ENCODE measurements at places on chromosomes 6 and 20. TPM values are rescaled to one million over a fixed set of nuclear protein-coding genes. Genes with fewer than 3 reads are reported as not detected.

DNA sequence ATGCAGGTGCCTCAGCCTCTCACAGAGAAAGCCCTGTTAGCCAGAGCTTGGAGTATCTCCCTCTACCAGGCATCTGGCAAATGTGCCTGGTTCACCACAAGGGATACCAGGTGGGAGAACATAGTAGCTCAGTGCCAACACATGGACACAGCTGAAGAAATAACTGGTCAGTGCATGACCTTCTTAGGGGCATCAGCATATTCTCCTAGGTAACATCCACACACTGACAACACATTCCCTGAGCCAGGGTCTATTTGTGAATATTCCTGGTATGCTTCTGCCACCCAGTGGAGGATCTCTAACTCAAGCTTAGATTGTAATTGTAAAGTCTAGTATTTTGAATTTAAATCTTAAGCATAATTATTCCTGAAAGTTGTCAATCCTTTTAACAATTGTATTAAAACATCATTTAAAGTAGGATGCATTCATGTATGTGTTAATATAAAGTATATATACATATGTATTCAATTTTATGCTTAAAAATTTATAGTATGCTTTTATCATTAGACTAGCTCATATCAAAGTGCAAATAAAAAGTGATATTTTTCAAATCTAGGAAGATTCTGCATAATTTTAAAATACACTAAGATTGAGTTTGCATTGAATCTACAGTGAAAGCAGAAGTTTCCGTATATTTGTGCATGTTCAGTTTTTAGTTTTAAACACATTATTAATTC, 45.3 kb upstream of the COL21A1 start:
- no peak for DNase-seq

DNA sequence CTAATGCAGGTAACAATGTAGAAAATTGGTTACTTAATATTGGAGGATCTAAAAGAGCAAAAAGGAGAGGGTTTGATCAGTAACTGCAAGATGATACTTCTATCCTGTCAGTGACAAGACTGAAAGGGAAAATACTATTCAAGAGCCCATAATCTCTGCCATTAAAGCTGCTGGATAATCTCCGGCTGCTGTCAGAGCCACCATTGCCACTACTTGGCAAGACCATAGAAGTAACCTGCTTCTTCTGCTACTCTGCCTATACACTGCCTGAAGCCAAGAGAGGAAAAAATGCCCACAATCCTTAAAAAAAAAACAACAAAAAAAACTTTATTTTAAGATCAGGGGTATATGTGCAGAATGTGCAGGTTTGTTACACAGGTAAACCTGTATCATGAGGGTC, 386.5 kb upstream of the ID4 start:
- no peak for DNase-seq

GRCh38 chr6:157552081-157552747, 171.2 kb downstream of the ZDHHC14 start:
- DNase-seq = no peak

LRRC73 gene
- total RNA-seq = 0.76 TPM

ELOVL2 gene
- 0.12 TPM for total RNA-seq

DNAH8 gene
- 0.03 TPM for total RNA-seq

- no peak for DNase-seq
Observed at GRCh38 chr6:19333936-19334335, 503.2 kb upstream of the ID4 start.

LY6G6D gene
- total RNA-seq = not detected

DNA sequence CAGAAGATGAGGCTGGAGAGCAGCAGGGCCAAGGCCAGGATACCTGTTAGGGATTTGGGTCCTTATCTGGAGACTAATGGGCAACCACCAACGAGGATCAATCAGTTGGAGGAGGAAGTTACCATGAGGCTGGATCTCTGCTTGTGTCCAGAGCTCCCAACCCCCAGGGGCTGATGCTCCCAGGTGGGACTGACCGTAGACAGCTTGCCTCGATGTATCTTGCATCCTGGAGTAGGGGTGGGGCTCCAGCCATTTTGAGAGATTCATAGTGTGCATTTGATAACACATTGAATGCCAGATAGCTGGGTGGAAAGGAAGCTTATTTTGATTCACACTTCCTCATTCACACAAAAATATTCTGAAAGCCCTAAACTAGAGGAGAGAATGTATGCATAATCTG, 4.6 kb upstream of the RFPL4B start:
- no peak for DNase-seq

DNA sequence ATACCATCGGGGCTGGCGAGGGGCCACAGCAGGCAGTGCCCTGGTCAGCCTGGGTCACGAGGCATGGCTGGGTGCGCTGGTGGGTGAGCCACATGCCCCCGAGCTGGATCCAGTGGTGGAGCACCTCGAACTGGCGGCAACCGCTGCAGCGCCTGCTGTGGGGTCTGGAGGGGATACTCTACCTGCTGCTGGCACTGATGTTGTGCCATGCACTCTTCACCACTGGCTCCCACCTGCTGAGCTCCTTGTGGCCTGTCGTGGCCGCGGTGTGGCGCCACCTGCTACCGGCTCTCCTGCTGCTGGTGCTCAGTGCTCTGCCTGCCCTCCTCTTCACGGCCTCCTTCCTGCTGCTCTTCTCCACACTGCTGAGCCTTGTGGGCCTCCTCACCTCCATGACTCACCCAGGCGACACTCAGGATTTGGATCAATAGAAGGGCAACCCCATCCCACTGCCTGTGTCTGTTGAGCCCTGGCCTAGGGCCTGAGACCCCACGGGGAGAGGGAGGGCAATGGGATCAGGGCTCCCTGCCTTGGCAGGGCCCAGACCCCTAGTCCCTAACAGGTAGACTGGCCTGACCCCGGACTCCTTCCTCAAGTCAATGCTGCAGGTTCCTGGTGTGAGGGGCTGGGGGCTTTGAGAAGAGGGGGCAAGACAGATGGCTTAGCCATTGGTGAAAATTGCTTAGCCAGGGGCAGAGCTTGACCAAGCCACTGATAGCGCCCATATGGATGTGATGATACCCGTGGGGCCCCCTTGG, 598 bp downstream of the TMEM239 start:
- no peak for DNase-seq

DNA sequence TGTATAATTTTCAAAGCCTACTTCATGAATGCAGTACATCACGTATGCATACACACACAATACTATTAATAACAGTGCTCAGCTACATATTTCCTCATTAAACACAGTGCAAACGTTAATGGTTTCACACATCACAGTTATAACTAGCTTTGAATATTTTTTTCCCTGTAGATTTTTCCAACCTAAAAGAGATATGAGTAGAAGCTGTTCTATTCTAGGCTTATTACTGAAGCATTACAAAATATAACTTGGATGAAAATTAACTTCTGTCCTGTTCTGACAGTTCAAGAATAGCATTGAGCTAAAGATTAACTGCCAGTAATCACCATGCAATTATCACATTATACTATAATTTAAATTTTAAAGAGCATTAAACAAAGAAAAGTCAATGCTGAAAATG, 6.2 kb downstream of the LMBRD1 start:
- no peak for DNase-seq

GRCh38 chr6:47413752-47414422, 63.7 kb upstream of the CD2AP start:
- peak; percentile 15 for DNase-seq

- DNase-seq = no peak
Observed at GRCh38 chr6:124487623-124488431, 474.4 kb upstream of the RNF217 start.

MYL9 gene
- 1.8 TPM for total RNA-seq

GRCh38 chr6:99178168-99178567, 171.3 kb downstream of the FAXC start:
- DNase-seq = no peak

- DNase-seq = no peak
Observed at GRCh38 chr6:149423964-149424440, 23.9 kb downstream of the SUMO4 start.

COL12A1 gene
- total RNA-seq = not detected

PLEKHG1 gene
- total RNA-seq = 5.4 TPM

DNA sequence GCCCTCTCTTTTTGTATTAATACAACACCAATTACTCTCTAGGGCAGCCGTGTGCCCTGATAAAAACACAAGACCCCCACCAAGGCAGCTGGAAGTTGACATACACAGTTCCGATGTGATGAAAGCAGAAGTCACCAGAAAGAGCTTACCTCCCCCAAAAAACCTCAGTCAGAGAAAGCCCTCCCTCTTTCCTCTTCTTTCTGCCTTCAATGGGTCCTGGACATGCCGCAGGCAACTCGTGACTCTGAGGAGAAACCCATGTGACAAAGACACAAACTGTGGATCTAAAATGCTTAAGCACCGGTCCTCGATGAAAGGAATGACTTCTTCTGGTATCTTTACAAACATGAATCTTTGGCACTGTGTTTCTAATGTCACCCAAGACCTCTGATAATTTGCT, 117.7 kb upstream of the CCDC28A start:
- no peak for DNase-seq

GRCh38 chr20:17215167-17215566, 11.7 kb upstream of the PCSK2 start:
- no peak for DNase-seq

- no peak for DNase-seq
Observed at GRCh38 chr6:139064981-139065665, 36.6 kb downstream of the ABRACL start.

SAMD3 gene
- total RNA-seq = 73.8 TPM

ASCC3 gene
- total RNA-seq = 43.2 TPM

GRCh38 chr6:121515630-121516265, 80.3 kb downstream of the GJA1 start:
- no peak for DNase-seq

DNA sequence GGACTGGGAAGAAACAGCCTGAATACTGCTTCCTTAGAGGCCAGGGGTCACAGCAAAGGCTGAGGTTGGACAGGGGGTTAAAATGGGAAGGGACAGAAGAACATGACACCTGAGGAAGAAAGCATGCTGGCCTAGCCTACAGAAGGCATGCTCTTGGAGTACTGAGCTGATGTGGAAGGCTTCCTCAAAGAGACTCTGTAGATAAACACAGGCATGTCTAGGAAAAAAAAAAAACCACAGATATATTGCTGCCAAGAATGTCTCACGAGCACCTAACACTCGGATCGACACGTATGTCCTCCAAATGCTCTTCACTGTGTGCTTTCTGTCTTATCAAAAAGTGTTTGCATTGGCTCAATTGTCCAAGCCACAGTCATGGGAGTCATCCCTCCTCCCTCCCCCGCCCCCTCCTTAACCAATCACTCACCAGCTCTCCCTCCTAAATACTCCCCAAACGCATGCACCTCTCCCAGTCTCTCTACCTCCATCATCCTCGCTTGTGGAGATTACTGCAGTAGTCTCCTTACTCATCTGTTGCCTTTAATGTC, 101.1 kb upstream of the LRFN2 start:
- DNase-seq = no peak

- DNase-seq = no peak
Observed at GRCh38 chr6:166650824-166651807, 24.1 kb upstream of the RPS6KA2 start.

CST7 gene
- 92.0 TPM for total RNA-seq

DNA sequence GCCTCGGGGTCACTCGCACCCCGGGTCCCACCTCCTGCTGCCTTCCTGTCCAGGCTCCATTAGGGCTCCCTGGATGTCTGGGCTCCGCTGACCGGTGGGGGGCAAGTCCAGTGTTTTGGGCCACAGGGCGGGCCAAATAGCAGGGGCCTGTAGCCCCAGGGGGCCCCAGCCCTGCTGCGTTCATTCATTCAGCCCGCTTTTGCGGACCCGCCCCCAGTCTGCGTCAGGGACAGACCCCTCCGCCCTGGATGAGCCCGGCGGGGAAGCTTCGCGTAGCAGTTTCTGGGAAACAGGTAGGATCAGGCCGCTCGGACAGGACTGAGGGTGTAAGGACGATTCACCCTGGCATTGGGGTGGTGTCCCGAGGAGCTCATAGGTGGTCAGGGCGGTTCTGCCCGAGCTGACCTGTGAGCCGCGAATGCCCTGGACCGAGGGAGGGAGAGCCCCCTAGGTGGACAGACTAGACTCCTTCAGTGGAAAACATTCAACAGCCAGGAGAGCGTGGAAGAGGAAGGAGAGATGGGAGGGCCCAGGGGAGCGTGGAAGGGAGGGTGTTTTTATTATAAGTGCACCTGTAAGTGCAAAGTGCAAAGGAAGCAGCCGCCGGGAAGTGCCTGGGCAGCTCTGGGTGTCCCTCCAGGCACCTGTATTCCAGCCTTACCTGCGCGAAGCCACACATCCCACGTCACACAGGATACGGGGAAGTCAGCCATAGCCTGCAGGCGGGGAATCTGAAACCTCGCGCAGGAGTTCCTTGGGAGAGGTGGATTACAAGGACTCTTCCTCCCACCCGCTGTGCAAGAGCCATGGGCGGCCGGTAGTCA, 662 bp downstream of the ENTPD6 start:
- no peak for DNase-seq

- no peak for DNase-seq
Observed at GRCh38 chr6:20182926-20183521, 29.2 kb downstream of the MBOAT1 start.

DNA sequence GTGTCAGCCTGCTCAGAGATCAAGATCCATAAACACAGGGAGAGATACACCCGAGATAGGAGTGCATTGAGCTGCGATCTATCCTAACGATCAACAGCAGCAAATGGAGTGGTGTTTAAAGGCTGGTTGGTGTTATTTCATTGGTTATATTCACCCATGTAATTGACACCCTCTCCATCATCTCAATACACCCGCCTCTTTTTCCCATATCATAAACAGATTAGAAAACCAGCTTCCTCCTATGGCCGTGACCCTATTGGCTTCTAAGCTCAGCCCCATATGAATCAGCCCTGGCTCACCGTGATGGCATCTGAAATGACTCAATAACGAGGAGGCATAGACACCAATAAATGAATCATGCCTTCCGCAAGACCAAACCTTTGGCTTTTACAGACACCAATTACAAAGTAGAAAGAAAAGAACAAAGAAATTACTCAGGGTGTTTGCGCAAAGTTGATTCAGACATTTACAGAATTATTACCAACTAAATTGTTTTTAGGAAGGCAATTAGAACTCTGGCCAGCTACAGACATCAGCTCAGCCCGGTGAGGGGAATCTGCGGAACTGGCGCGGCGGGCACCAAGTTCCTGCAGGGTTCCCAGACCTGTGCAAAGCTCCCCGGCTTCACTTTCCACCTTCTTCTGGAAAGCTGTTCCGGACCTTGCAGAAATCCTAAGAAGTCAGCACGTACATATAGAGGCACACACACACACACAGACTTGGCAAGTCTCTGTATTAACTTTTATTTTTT, 11.5 kb downstream of the PMEPA1 start:
- no peak for DNase-seq

GRCh38 chr6:2877960-2878359, 25.1 kb downstream of the SERPINB9 start:
- DNase-seq = no peak

All from T-cell (primary cell).